ENCODE measurements at places on chromosomes 4 and X.

GRCh38 chrX:10892621-10893225 is 218.4 kb upstream of the HCCS start:
- no peak for DNase-seq
- H3K27ac ChIP-seq, result no peak overlapping the region
- no peaks in the 10 kb centered on the region for H3K27me3 ChIP-seq
- no peak overlapping the region for H3K4me3 ChIP-seq
- H3K36me3 ChIP-seq, result no peaks in the 10 kb centered on the region

DNA sequence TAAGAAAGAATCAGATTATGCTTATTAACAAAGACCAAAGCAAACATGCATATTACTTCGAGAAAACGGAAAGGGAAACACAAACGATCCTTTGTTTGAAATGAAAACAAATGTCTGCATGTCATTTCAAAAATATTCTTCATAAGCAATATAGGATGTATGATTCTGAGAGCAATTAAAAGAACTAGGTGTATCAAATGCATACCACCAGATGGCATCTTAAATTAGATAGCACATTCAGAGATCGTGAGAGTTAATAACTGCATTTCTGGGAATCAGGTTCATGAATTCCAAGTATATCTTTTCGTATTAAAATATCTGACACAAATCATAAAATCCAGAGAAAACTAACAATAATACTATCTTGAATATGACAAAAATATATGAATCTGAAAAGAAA is 159.5 kb downstream of the PPP3CA start:
- H3K4me3 ChIP-seq, result no peak overlapping the region
- H3K27me3 ChIP-seq, result no peaks in the 10 kb centered on the region
- H3K4me1 ChIP-seq, result no peaks in the 10 kb centered on the region
- no peak overlapping the region for H3K27ac ChIP-seq
- DNase-seq, result no peak

- no peaks in the 10 kb centered on the region for H3K27me3 ChIP-seq
- no peaks in the 10 kb centered on the region for H3K36me3 ChIP-seq
- no peak overlapping the region for H3K27ac ChIP-seq
- DNase-seq, result no peak
- H3K4me3 ChIP-seq, result no peak overlapping the region
Observed at GRCh38 chrX:11952176-11952720, 186.0 kb upstream of the FRMPD4 start.

DNA sequence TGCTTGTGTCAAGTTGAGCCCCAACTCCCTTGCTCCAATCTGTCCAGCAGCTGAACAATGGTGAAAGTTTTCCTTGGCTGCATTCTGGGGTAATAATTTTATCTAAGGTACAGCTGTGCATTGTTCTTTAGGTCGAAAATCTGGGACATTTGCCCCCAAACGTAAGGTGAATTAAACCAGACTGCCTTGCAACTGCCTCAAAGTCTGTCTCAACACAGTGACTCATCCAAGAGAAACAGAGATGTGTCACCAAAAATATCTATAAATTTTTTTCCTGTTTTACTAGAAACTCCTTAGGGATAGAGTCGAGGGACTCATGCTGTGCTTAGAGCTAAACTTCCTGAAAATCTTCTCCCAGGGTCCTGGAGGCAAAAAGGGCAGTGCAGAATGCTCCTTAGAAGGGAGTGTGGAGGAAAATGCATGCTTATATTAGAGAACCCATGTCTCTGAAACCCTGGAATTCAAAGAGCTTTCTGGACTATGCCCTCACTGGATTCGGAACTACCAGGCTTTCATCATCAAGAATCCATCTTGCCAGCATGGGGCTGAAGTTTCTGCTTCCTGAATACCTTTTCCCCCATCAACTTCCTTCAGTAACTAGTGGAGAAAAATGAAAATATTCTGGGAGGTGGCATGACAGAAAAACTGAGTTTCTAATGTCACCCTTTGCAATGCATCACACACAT is 115.7 kb downstream of the PALLD start:
- H3K36me3 ChIP-seq, result no peaks in the 10 kb centered on the region
- no peak overlapping the region for H3K4me3 ChIP-seq
- DNase-seq, result no peak
- H3K27me3 ChIP-seq, result no peaks in the 10 kb centered on the region

DNA sequence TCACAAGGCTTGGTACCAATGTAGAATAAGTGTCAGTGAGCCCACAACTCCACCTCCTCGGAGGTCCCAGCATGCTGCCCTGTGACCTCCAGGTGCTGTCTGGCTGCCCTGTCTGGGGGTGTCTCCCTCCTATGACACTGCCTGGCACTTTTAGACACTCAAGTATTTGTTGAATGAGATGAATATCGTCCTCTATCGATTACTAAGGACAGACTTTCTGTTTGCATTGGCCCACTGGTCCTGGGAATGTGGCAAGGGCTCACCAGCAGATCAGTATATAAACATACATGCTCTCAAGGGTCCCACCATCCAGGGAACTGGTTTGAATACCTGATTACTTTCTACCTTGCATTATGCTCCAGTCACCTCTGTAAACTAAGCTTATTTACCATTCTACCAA is 333.0 kb downstream of the NR3C2 start:
- no peak overlapping the region for H3K27ac ChIP-seq
- H3K36me3 ChIP-seq, result no peaks in the 10 kb centered on the region
- H3K4me1 ChIP-seq, result no peaks in the 10 kb centered on the region
- no peak for DNase-seq
- H3K4me3 ChIP-seq, result no peak overlapping the region
- H3K27me3 ChIP-seq, result no peaks in the 10 kb centered on the region

DNA sequence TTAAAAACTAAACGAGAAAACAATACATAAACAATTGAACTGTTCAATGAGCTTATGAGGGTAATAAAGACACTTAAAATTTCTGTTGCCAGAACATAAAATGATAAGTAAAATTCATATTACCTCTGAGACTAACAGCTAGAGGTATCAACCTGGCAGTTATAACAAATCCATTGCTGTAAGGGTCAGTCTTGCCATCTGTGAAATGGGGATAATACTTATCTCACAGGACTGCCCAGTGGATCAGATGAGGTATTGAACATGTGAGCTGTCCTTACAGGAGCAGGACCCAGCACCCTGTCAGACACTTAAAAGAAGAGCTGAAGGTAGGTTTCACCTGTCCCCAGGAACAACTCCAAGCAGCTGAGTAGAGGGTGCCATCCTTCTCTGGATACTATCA is 2.5 kb downstream of the TCEAL3 start:
- peaks cover 9% of the 10 kb centered on the region for H3K4me1 ChIP-seq
- H3K36me3 ChIP-seq, result no peaks in the 10 kb centered on the region
- no peak for DNase-seq
- no peaks in the 10 kb centered on the region for H3K27me3 ChIP-seq

DNA sequence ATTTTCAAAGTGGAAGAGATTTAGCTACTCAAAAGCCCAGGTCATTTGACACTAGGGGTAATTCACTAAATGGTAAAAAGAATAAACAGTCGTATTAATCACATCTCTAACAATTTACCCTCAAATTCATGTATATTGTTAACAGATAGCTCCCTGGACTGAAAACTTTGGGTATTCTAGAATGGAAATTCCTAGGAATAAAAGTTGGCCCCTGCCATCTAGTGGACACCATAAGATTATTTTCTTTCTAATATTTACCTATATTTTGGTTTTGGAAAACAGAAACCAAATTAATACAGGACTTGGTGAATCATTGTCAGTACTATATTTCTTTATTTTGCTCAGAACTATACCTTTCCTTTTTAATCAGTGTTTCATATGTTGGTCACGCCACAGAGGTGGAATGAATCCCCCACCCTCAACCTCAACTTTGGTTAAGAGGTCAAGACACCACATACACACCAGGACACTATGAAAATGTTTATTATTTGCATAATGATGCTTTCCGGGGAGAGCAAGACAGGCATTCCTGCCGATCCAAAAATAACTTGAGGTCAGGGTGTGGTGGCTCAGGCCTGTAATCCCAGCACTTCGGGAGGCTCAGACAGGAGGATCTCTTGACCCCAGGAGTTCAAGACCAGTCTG is 96.2 kb upstream of the APOOL start:
- H3K4me1 ChIP-seq, result no peaks in the 10 kb centered on the region
- no peak overlapping the region for H3K4me3 ChIP-seq

DNA sequence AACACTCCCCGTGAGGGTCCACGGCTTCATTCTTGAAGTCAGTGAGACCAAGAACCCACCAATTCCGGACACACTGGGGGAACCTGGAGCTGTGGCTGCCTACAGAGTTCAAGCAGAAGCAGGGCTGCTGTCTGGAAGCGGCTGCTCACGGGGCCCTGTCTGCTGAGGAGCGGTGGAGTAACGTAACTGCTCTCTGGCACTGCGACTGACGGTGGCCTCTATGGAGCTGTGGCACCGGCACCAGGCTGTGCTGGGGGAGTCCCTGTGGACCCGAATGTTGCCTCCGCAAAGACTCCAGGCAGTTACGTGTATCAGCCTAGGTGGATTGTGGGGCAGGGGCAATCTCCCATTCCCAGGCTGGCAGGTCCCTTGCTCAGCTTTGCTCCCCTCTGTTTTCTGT is 703.3 kb upstream of the FRG1 start:
- H3K4me1 ChIP-seq, result no peaks in the 10 kb centered on the region
- no peaks in the 10 kb centered on the region for H3K27me3 ChIP-seq
- no peak overlapping the region for H3K27ac ChIP-seq
- no peaks in the 10 kb centered on the region for H3K36me3 ChIP-seq

GRCh38 chr4:55359397-55359916 is 13.4 kb downstream of the SRD5A3 start:
- H3K4me1 ChIP-seq, result 0 out of 2 replicates have a peak, but pooled peaks cover 3% of the 10 kb centered on the region
- no peak overlapping the region for H3K4me3 ChIP-seq
- no peaks in the 10 kb centered on the region for H3K27me3 ChIP-seq
- H3K36me3 ChIP-seq, result no peaks in the 10 kb centered on the region
- DNase-seq, result no peak

Data from Panc1 (cell line).